T-cell (primary cell): ENCODE measurements at places on chromosomes 13 and 19. TPM values are rescaled to one million over a fixed set of nuclear protein-coding genes. Genes with fewer than 3 reads are reported as not detected.

Gene LPAR6
- total RNA-seq, result 62.7 TPM

DNA sequence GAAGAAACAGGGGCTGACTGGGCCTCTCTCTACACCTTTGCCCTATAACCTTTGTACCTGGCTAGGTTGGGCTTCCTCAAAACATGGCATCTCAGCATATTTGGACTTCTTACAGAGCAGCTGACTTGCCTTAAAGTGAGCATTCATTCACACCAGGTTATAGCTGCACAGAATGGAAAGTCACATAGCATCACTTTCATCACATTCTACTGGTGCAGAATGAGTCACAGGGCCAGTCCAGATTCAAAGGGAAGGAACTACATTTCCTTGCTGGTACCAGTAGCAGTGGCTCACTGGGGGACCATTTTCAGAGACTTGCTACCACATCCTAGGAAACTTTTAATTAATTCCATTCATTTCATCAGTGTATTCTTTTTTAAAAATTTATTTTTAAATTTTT lies 20.3 kb upstream of the TPTE2 start:
- DNase-seq, result no peak

DNA sequence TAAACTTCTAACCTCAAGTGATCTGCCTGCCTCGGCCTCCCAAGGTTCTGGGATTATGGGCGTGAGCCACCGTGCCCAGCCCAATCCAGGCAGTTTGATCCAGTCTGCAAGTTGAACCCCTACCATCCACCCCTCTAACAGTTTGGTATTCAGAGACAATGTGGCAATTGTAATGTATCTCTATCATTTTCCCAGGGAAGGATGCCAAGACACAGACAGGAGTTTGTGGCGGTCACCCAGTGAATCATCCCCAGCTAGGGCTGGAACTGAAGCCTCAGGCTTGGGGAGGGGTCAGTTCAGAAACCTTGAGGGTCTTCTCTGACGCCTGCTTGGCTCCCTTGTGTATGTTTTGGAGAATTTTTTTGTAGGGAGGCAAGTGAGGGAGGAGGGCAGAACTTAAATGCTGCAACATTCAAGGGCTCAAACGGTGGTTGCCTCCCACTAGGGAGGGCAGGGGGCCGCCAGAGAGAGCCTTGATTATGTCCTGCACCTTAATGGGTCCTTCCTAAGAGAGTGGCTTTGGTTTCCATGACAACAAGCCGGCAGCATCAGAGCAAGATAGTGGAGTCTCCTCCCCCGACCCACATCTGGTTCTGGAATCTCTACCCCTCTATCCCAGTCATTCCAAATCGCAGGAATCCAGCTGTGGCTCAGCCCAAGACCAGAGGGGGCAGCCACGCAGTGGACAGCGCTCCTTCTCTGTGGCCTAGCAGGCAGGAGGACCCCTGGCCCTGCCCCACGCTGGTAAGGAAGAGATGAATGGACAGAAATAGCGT lies 14.9 kb upstream of the FEM1A start:
- no peak for DNase-seq

Gene KLK2
- not detected for total RNA-seq

- DNase-seq, result no peak
Observed at GRCh38 chr19:54011507-54012211, 20.2 kb downstream of the CACNG6 start.

DNA sequence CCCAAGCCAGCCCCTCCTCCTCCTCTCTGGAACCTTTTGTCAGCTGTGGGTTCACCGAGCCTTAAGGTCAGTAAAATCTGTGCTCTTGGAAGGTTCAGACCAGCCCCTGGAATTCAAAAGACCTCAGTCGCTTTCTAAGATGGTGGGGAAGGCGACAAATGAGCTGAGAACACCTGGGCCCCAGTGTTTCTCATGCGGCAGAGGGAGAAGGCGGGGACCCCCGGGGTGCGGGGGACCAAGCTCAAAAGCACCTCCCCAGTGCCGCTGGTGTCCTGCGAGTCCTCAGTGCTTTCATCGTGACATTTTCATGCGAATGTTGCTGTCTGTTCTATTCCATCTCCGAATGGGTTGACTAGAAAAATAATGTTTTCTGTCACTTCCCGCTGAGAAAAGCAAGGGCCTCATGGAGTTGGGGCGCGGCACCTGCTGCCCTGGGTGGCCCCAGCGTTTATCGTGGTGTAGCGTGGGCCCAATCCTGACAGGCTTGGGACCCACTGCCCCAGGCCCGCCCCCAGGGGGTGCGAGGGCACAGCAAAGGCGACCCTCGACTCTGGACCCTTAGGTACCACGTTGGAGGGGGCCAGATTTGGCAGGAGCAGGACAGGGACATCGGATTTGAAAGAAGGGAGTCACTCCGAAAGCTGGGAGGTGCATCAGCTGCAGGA lies 751 bp upstream of the NTN5 start:
- no peak for DNase-seq

Gene ZNF528
- 25.6 TPM for total RNA-seq

Gene DCLK1
- 0.03 TPM for total RNA-seq

GRCh38 chr13:23513455-23513854 lies 56.8 kb upstream of the TNFRSF19 start:
- DNase-seq, result no peak

GRCh38 chr13:45582408-45583076 lies 33.0 kb downstream of the ERICH6B start:
- no peak for DNase-seq

- no peak for DNase-seq
Observed at GRCh38 chr19:7505682-7506384, 10.1 kb upstream of the ZNF358 start.
